ENCODE measurements at places on chromosomes 3 and 15.

DNA sequence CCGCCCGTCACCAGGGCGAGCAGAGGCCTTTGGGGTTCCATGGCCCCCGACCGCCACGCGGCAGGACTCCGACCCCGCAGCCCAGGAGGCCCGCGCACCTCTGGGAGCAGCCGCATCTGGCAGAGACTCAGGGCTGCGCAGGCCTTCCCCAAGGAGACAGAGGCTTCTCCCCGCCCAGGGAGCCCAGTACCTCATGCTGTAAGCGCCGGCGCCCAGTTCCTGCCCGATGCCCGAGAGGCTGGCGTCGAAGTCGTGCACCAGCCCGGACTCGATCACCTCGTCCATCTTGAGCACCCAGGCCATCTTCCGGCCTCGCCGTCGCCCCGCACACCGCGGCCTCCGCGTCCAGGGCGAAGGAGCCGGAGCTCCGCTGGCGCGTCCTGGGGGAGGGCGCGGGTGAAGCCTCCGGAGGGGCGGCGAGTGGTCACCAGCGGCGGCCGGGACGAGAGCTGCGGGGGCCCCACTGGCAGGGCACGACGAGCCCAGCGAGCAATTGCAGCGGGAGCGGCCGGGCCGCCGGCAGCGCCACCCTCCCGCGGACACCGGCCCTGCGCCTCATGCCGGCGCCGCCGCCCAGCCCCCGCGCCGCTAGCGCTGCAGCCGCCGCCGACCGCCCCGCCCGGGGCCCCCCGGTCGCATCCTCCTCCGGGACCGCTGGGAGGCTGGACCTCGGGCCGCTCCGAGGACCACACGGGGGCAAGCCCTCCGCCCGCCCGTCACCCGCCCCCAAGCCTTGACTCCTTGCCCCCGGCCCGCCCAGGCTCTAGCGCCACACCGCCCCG lies 468 bp downstream of the UBP1 start:
- peak; percentile 54 for DNase-seq

DNA sequence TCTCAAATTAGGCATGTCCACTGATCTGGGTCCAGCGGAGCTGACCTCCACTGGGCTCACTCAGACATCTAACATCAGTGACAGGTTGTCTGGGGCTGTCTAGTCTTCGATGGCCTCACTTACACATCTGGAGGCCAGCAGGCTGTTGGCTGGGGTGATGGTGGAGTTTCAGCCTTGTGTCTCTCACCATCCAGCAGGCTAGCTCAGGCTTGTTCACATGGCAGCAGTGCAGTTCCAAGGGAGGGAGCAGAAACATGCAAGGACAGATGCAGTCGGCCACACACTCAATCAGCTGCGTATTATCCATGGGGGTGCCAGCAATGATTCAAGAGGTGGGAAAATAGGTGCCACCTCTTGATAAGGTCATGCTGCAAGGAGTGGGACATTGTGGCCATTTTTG lies 292.5 kb downstream of the SHQ1 start:
- DNase-seq = no peak

DNA sequence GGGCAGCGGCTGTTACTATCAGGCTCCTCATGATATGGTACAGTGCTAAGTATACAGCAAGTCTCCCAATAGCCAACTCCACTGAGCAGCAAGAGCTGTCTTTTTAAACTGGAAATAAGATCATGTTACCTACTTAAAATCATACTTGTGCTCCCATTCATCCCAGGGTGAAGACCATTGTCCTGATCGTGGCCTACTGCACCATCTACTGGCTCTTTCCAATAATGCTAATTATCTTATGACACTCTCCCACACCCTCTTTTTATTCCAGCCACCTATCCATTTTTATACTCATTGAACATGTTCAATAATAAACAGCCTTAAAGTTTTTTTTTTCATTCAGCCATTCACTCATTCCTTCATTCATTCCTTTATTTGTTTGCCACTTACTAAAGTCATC lies 117.7 kb downstream of the GBE1 start:
- no peak for DNase-seq

- DNase-seq = peak; percentile 58
Measured at GRCh38 chr15:60795889-60796288, 316.9 kb upstream of the ICE2 start.

- no peak for DNase-seq
Measured at GRCh38 chr3:121793078-121793477, 41.8 kb downstream of the IQCB1 start.

DNA sequence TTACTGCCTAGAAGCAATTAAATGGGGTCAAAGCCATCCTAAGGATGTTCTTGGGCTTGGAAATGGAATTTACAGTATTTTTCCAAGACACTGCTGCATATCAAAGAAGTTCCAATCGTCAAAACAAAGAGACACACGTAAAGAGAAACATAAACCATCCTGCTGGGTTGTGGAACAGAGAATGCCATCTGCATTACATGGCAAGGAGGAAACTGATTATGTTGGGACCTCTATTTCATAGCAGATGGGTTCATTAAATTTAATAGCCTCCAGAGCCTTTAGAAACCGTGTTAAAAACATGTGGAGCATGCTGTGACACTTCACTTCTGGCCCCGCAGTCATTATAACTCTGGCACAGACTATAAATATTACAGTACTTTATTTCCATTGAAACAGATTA lies 154.6 kb downstream of the LRTM1 start:
- DNase-seq = no peak

GRCh38 chr3:12179441-12179840 lies 20.7 kb upstream of the TIMP4 start:
- no peak for DNase-seq

DNA sequence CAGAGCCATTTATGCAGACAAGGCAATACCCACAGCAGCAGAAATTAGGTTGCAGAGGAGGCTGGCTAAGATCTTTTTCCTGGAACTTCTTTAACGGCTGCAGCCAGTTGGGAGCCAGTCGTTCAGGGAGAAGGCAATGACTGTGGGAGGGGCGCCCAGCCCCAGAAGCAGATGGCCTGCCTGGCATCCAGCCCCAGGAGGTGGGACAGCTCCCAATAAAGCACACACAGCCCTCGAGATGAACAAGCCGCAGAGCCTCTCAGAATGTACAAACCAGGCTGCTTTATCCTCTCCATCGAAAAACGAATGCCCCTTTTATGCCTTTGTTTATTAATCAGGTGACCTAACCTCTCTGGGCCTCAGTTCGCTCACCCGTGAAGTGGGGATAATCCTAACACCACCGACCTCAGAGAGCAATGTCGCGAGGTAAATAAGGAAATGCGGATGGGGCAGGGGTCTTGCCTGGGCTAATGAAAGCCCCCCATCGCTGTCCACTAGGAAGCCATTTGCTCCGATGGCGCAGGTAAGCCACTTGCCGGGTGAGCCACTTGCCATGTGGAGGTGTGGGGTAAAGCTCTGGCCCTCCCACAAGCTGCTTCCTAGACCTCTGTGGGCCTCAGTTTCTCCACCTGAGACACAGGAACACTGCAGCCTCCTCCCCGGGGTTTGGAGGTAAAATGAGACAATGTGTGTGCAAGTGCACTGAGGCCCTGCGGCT lies 35.8 kb downstream of the MGLL start:
- DNase-seq = no peak

GRCh38 chr3:46480491-46481195 lies 15.9 kb upstream of the LTF start:
- no peak for DNase-seq

- no peak for DNase-seq
Measured at GRCh38 chr15:31271711-31272557, 54.7 kb upstream of the KLF13 start.

- DNase-seq = no peak
Measured at GRCh38 chr15:62769604-62770003, 272.9 kb upstream of the TPM1 start.

- no peak for DNase-seq
Measured at GRCh38 chr3:14297784-14298236, 104.6 kb upstream of the SLC6A6 start.

DNA sequence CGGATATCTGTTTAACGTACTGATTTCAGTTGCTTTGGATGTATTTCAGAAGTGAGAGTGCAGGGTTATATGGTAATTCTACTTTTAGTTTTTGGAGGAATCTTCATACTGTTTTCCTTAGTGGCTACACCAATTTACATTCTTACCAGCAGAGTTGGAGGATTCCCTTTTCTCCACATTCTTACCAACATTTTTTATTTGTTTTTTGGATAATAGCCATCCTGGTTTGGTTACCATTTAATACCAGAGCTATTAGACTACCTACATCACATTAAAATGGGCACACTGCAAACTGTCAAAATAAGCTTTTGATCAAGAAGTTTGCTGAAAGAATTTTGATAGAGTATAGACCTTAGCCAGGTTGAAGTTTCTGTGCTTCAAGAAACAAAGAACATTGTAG lies 217.2 kb upstream of the CFAP20DC start:
- DNase-seq = no peak

- DNase-seq = no peak
Measured at GRCh38 chr3:110995461-110996231, 76.0 kb upstream of the NECTIN3 start.

GRCh38 chr15:66714543-66714981 lies 12.5 kb downstream of the SMAD6 start:
- no peak for DNase-seq

- no peak for DNase-seq
Measured at GRCh38 chr15:94366781-94367180, 135.4 kb downstream of the MCTP2 start.

- no peak for DNase-seq
Measured at GRCh38 chr3:183377307-183377959, 51.0 kb downstream of the MCF2L2 start.

- DNase-seq = no peak
Measured at GRCh38 chr3:146308222-146308621, 57.3 kb upstream of the PLSCR4 start.

GRCh38 chr3:108907194-108907593 lies 46.5 kb downstream of the GUCA1C start:
- DNase-seq = no peak

GRCh38 chr3:8466526-8466925 lies 35.1 kb upstream of the LMCD1 start:
- no peak for DNase-seq

GRCh38 chr3:52453496-52454249 lies at the start of gene TNNC1:
TSS of gene TNNC1 (minus strand) at chr3:52454041. CDS start at chr3:52454015, 26 bp downstream.
- no peak for DNase-seq

GRCh38 chr3:101640256-101640655 lies 36.7 kb downstream of the ZBTB11 start:
- no peak for DNase-seq

DNA sequence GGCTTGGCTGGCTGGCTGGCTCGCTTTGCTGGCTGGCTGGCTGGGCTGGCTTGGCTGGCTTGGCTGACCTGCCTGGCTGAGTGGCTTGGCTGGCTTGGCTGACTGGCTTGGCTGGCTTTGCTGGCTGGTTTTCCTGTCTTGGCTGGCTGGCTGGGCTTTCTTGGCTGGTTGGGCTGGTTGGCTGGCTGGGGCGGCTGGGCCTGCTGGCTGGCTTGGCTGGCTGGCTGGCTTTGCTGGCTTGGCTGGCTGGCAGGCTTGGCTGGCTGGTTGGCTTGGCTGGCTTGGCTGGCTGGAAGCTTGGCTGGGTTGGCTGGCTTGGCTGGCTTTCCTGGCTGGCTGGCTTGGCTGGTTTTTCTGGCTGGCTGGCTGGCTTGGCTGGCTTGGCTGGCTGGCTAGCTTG lies 435.6 kb downstream of the GOLGA6L6 start:
- DNase-seq = no peak

- DNase-seq = no peak
Measured at GRCh38 chr15:69546182-69546581, 93.6 kb downstream of the RPLP1 start.

- no peak for DNase-seq
Measured at GRCh38 chr3:48215876-48216275, 7.4 kb upstream of the CAMP start.

DNA sequence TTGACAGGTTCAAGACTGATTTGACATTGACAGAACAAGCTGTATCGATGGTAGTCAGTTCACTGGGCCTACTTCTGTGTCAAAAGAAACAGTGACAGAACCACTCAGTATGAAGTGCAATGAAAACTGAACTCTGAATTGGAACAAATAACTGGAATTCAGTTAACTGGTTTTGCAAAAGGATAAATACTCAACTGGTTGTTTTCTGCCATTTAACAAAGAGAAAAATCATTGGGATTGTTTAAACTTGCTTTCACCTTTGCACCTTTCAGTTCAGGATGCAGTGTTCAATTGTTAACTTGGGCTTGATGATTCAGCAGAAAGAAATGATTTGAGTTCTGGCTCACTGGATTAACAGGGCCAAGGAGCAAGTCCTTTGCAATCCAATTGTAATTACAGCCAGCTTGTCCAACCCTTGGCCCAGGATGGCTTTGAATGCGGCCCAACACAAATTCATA lies 4.9 kb downstream of the BTD start:
- DNase-seq = no peak

DNA sequence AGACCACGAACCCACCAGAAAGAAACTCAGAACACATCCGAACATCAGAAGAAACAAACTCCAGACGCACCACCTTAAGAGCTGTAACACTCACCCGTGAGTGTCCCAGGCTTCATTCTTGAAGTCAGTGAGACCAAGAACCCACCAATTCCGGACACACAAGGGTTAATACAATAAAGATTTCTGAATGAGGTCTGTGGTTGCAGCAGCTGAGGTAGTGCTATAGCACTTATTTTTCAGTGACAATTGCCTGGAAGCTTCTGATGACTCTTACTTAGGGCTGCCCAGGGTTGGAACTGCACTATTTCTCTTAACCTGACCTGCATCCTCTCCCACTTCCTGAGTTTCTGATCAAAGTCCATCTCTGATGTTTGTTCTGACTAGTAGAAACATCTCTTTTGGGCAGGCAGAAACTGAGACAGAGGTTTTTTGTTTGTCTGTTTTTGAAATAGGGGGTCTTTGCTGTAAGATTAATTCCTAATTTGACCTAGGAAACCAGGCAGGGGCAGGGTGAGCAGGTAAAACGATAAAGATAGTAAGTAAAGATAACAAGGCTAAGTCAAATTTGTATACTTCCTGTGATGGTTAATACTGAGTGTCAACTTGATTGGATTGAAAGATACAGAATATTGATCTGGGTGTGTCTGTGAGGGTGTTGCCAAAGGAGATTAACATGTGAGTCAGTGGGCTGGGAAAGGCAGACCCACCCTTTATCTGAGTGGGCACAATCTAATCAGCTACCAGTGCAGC lies 169.1 kb downstream of the GAP43 start:
- DNase-seq = peak; percentile 11

DNA sequence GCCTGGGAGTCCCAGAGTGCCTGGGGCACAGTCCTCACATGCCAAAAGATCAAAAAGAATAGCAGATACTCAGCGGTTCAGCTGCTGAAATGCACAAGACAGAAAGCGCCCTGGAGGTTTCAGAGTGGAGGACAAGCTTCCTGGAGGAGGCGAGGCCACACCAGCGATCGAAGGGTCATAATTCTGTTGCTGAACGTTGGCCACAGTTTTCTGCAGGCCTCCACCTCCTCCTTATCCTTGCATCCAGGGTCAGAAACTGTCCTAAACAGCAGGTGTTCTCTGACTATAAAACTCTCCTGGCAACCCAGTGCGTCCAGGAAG lies 220.3 kb upstream of the LINGO1 start:
- no peak for DNase-seq

DNA sequence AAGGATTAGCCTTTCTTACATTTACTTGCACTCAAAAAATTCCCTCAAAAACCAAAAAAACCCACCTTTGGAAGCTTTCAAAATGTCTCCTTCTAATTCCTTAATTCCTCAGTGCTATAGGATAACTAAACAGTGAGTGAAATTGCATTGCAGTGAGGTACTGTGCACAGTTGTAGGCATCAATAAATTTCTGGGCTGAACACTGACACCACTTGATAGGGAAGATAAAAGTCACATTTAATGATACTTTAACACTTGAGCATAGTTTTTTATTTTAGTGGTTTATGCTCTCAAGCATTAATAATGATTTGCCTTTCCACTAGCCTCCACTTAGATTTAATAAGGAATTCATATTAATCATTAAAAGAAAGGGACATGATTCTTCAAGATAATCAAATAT lies 52.3 kb downstream of the MAP2K5 start:
- DNase-seq = no peak

Measured in activated naive CD4-positive, alpha-beta T cell treated with Interleukin-2 at 50 U/mL for 16 hours (primary cell).